ENCODE measurements at places on chromosomes 12 and 14.

- DNase-seq: no peak
These were observed 60.2 kb downstream of the TBX3 start for GRCh38 chr12:114623737-114624136.

DNA sequence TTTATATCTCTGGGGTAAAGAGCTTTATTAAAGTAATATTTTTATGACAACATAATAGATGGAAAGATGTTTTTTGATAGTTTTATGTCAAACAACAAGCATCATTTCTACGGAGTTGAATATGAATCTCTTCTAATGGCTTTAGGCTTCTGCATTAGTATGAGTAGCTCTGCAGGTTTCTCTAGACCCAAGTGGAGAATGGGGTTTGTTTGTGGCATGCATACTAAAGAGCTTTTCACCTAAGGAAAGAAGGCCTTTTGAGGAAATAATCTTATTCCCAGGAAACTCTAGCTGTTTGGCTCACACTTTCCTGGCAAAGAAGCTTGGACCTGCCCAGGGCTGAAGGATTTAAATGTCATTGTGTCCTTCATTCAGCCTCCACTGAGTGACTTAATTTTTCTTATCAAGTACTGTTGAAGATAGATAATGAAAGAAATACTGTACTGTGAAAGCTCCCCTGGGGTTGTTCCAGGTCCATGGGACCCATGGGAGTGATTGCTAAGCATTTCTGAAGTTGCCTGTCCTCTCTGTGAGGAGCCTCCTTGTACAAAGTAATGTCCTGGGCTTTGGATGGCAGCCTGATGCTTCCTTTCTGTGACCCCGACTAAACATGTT lies 469.3 kb downstream of the LRIG3 start:
- DNase-seq: no peak

- DNase-seq: no peak
These were observed 82.6 kb downstream of the BBS10 start for GRCh38 chr12:76265424-76266180.

DNA sequence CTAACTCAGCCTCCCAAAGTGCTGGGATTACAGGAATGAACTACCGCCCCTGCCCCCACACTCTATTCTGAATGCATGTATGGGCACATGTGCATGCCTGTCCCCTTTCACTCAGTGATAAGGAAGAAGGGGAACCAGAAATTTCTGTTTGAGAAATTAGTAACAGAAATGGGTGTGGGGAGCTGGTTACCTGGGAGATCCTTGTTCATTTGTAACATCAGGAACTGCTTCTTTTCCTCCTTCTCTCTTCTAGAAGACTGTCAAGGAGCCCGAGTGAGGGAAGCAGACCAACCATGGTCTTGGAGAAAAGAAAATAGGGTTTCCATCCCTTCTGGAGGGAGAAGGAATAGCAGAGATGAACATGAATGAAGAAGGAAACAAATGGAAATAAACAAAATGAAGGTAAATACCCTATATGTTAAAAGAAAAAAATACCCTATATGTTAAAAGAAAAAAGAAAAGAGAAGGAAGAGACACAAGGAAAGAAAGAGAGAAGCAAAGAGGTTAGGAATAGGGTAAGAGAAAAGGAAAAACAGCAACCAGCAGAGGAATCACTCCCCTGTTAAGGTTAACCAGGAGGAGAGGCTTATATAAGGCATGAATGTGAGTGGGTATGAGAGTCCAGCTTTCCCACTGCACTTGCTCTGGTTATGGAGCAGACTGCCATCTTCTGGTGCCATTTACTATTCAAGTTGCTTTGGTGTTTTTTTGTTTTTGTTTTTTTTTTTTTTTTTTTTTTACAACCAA lies 3.3 kb downstream of the PPP1R3E start:
- peak; percentile 21 for DNase-seq

DNA sequence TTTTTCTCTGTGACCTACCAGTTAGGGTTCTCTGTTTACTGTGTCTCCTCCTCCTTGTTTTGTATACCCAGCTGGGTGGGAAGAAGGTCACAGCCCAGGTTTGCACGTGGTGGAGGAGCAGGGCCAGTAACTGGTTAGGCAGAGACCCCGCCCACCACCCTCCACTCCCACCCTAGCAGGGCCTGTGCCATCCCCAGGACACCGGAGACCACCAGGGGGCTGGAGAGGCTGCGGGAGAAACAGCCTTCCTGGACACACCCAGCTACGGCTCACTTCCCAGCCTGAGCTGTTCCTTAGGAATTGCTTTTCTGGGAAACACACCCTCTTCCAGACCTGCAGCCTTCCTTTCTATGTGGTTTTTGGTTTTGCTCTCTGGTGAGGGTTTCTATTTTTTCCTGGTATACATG lies 21.1 kb downstream of the BDKRB2 start:
- DNase-seq: no peak
